AG09309 (cell line): ENCODE measurements at places on chromosomes 2 and 18.

DNA sequence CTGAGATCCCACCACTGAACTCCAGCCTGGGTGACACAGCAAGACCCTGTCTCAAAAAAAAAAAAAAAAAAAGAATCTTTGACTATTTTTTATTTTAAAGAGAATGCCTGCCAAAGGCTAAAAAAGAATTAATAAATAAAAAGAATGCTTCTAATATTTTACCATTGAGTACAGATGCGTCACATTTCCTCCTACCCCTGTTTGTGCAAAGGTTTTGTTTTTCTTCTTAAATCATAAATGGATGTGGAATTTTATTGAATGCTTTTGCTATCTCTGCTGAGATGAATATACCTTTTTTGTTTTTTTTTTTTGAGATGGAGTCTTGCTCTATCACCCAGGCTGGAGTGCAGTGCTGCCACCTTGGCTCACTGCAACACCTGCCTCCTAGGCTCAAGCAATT is 22.8 kb downstream of the CYBRD1 start:
- no peak for DNase-seq

DNA sequence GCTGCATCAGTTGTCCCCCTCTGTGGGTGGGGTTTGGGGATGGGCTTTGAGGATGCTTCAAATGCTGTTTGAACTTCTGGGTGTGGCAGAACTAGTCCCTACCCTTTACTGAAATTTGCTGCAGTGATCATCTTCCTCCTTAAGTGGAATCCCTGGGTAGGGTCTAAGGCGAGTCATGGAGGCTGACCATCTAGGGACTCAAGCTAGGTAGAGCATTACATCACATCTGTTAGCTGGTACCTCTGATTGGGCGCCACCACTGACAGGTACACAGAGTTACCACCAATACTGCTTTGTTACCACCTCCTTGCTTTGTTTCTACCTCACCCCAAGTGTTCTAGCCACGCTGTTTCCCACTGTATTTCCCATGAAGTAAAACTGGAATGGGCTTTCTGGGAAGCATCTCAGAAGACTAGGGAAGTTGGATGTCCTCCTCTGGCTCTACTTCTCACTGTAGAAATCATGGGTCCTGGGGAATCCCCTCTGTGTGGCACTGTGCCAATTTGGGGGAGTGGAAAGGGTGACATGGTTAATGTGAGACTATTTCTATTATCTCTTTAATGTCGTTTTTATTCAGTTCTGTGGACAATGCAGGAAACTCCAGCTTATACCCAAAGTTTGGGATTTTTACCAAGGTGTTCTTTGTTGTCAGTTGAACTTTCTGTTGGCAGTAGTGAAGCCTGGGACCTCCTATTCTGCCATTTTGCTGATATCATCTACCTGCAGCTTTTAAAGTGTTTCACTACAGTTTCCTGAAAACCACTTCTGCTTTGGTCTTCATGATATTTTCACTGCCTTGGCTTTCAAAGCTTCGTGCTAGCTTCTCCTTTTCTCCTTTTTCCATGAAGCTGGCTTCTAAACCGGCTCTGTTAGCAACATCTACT is 14.5 kb upstream of the SULT1C4 start:
- no peak for DNase-seq

- peak; percentile 3 for DNase-seq
These were observed 10.0 kb upstream of the TTR start for GRCh38 chr18:31581498-31582197.

GRCh38 chr2:125172181-125172580 is 1147.1 kb downstream of the CNTNAP5 start:
- no peak for DNase-seq

GRCh38 chr2:112889976-112890375 is 21.0 kb upstream of the IL37 start:
- no peak for DNase-seq

DNA sequence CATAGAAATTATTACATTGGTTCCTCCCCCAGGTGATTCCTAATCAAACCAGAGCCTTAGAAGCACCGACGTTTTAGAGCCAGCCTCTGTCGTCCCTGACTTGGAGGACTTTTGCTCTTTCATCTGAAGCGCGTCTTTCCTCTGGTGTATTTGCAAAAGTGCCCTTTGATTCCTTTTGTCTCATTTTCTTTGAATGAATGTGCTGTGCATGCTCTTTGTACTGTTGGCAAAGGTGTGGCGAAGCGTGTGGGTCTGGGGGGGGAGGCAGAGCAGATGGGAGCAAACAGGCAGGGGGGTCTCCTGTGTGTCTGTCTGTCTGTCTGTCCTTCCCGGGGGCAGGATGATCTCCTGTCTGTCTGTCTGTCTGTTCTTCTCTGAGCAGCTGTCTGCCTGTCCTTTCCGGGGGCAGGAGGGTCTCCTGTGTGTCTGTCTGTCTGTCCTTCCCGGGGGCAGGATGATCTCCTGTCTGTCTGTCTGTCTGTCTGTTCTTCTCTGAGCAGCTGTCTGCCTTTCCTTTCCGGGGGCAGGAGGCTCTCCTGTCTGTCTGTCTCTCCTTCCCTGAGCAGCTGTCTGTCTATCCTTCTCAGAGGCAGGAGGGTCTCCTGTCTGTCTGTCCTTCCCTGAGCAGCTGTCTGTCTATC is 205.5 kb upstream of the MYT1L start:
- no peak for DNase-seq

DNA sequence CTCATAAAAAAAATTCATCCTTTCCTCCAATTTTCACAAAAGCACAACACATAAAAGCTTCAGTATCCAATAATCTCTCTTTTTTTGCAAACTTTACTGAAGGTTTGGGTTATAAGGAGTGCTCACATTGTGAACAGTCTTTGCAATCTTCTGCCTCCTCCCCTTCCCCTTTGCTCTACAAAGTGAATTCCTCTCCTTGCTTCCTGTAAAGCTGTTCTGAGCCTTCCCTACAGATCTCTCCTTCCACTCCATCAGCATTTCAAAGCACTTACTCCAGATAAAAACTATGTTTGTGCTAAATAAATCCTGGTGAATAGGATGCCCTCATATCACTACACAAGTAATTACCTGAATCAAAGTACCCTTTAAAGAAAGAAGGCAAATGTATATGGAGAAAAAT is 4.6 kb upstream of the PDK1 start:
- DNase-seq, result no peak

DNA sequence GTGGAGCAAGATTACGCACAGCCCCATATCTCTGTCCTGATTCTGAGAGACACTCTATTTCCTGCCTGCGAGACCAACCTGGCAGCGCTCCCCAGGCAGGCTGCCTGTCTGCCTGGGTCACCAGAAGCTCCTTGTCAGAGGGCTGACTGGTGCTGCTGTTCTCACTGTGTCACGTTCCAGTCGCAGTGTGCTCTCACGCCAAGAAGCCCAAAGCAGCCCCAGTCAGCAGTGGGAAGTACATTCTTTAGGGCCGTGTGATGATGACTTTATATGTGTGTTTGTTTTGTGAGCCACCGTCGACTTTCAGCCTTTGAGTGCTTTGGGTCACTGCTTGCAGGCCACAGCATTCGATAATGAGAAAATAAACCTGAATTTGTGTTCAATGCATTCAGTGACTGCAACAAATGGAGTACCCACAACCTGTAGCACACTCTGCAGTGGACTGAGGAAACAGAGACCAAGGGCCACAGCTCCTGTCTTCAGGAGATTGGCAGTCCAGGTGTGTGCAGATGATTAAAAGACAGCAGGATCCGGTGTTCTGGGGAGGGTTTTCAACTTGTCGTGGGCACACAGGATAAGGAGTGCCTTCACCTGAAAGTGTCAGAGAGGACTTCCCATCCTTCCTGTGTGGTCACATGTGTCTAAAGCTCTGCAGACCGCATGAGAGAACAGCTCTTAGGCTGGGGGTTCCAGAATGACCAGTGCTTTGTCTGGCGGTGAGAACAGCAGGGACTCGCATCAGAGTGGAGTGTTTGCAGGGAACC is 4.8 kb downstream of the TNFRSF11A start:
- peak; percentile 14 for DNase-seq

DNA sequence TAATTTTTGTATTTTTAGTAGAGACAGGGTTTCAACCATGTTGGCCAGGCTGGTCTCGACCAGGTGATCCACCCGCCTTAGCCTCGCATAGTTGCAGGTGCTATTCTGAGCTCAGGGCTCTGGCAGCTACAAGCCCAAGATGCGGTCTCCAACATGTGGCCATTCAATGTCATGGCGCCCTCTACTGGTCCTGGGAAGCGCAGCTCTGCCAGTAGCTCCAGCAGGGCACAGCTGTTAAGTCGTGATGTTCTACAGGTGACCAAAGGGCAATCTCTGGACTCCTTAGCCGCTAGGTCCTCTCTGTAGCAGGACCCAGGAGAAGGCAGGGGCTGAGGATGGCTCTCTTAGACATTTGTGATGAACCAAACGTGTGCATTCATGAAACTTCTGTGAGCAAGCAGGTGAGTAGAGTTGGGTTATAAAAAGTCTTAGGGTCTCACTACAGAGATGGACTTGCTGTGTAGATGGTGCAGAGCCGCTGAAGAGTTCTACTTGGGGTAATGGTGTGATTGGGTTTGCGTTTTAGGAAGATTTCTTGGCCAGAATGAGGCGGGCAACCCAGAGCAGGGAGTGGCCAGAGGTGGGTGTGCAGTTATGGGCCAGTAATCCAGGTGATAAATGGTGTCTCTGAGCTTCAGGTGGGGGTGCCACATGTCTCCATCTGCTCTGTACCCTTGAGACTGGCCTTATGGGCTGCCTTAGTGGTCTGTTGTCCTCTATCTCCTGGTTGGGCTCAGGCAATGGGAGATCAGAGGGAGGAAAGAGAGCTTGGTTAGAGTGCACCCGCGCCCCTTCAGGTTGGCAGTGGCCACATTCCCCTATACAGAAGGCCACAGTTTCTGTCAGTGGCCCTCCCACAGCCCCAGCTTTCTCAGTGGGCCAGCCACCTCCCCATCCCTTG is 31.0 kb downstream of the IL37 start:
- DNase-seq, result peak; percentile 28

DNA sequence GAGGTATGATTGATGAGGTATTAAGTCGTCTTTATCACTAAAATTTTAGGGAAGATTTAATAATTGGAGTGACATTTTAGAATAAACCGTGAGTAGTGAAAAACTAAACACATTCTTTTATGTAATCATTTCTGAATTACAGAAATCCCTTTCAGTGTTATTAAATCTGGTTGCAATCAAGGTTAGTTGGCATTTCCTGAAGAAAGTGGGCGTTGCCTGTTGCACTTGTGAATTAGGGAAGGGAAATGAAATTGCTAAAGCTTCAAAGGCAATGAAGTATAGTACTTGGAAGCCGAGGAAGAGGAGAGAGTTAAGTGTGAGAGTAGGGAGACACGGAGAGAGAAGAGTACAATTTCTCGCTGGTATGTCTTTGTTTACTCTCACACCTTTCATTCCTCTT is 274.5 kb downstream of the SLC8A1 start:
- DNase-seq, result no peak

GRCh38 chr18:63613420-63613819 is 26.3 kb downstream of the SERPINB13 start:
- DNase-seq, result no peak

DNA sequence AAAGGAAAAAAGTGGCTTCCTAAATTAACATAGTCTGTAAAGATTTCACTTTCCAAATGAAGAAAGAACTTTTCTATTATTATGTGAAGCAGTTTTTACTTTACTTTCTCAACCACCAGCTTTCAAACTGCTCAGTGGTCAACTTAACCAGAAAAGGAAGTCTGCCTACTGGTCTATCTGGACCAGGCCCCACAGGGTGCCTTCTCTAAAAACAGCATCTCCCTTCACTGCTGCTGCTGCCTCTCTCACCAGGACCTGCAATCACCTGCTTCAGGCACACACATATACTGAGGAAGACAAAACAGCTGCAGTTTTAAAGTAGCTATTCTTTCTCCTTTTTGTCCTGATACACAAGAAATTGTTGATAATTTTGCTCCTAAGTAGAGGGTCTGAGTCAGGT is 221.3 kb upstream of the DCC start:
- no peak for DNase-seq

DNA sequence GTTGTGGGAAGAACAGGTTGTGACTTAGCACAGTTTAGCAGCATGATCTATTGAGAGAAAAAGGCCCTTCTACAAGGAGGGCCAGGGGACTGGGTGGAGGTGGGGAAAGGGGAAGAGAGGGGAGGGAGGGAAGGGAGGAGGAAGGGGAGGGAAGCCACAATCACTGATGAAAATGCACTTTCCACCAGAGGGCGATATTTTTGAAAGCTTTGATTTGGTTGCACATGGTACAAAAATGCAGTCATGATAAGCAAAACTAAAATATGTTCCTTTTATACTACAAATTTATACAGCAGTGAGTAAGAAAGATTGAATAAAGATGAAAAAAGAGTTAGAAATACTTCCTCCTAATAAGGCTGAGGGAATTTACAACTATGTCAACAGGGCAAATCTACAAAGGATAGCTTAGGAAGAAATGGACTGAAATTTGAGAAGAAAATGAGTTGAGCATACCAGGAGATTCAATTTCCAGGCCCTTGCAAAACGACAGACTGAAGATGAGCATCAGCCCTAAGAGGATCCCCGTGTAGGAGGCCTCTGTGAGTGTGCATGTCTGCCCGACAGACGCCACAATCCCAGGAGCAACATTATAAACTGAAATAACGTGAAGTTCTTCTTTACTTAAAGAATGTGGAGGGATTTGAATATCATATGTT is 17.2 kb downstream of the SH3YL1 start:
- DNase-seq, result peak; percentile 54

DNA sequence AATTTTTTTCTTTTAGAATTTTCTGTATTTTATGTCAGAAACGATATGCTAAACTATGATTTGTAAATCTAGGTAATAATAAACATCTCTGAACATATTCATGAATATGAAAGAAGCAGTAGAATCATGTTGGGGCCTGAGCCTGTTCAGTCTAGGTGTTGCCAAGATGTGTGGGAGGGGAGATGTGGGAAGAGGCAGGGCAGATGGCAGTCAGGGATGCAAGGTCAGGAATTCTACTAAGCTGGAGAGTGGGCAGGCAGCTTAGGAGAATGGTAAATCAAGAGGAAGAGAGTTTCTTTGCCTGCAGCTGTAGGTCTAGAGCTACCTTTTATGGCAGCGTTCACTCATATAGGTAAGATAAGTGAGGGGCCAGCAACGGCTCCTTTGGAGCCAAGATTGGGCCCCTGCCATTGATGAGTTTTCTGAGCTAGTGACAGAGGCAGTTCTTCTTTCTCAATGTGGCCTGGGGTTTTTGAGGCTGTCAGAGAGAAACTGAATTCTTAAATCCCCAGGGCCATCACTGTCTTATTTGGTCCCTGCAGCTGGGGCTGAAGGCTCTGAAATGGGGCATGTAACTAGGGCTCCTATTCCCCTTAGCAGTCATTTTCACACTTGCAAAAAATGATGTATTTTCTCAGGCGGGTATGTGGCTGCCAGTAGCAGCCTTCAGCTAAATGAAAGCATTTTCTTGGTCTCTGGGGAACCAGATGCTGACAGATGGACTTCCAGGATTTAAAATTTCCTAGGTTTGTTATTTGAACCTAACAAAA is 232.8 kb downstream of the PIK3C3 start:
- DNase-seq, result no peak

DNA sequence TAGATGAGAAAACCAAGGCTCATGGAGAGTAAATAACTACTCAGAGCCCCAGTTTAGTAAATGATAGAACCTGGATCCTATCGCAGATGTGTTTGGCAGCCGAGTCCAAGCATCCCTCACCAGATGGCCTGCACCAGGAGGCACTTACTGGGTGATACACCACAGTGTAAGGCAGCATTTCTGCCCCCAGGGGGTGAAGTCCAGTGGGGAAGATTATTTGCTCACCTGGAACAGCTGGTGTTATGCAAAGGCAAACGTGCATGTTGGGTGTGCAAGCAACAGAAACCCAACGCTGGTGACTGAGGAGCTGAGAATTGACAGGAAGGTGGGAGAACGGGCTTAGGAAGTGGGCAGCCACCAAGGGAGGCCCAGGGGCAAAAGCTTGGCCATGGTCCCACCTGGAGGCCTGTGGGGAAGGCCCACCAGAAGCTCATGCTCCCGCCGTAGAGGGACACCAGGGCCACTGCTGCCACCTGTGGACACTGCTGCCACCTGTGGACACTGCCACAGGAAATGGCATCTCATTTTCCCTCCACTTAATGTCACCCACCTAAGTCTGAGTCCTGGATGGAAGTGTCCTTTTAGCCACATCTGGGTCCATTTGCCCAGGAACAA is 100.6 kb downstream of the TFCP2L1 start:
- DNase-seq, result no peak
